ENCODE measurements at places on chromosomes 11 and 22.

DNA sequence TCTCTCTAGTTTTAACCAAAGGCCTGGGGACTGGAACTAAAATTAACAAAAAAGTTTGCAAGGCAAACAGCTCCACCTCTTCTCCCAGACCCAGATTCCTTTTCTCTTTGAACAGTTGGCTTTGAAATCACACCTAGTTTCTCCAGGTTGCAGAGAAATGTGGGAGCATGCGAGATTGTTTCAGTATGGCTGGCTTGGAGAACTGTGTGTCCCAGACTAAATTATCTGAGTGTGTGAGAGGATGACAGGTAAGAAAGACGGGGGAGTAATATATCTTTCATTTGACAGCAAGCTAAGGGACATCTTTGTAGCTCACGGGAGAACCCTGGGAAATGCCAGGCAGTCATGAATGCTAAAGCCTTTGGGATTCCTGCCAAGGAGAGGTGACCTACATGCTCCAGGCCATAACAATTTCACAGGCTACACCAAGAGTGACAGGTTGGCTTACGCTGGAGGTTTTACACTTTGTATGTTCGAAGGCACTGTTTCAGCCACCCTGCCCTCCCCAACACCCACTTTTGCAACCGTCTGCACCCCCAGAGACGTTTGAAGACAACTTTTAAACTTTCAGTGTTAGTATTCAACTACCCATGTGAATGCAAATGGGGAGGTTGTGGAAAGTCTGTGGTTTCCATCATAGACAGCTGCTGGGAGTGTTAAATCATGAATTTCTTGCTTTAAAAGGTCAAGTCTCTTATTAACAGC, 109.3 kb upstream of the SNX19 start:
- no peak for DNase-seq

- DNase-seq, result no peak
Observed at GRCh38 chr11:83449338-83449913, 163.3 kb upstream of the CCDC90B start.

DNA sequence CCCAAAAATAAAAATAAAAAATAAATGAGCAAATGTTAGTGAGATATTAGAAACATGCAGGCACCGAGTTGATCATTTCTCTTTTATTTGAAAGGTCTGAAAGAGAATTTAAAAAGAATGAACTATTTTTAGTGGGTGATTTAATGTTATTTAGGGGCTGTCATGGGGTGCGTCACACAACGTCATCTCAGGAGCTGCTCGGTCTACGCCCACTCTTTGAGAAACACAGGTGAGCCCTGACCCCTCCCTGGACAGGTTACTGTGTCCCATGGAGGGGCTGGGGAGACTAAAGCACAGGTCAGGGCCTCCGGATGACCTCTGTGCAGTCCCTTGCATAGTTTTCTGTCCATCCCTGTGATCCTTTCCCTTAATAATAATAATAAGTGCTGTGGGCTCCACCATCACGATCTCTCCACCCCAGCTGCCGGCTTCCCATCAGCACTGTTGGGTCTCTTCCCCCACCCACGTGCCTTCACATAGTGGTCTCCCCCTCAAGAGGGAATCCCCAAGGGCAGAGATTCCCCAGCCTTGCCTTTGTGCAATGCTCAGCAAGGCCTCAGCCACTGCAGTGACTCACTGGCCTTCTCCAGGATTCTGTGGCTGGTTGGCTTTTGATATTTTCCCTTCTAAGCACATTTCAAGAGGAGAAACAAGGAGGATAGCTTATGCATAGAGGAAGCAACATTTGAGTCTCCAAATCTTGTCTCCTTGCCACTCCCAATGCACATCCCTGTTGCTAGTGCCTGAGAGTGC, 159.9 kb downstream of the TTC17 start:
- DNase-seq, result peak; percentile 37

DNA sequence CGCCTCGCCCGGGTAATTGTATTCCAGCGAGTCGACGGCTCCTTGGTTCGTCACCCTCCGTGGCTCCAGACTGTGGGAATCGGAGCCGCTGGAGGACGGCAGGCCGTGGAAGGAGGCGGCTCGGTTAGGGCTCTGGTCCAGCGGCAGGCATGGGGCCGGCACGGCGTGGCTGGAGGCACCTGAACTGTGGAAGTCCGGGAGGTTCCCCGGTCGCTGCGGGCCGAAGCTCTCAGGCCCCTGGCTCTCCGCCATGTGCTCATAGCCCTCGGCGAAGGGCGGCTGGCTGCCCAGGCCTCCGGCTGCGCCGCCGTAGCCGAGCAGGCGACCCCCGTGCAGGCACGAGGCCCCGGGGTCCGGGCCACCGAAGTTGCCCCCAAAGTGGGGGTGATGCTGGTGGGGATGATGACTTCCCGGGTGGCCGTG, 1.7 kb downstream of the MN1 start:
- no peak for DNase-seq

GRCh38 chr22:17436382-17436980, 67.2 kb downstream of the CECR2 start:
- peak; percentile 25 for DNase-seq

- no peak for DNase-seq
Observed at GRCh38 chr22:35889071-35889470, 139.6 kb downstream of the RBFOX2 start.

GRCh38 chr11:75031224-75031753, 42.6 kb downstream of the NEU3 start:
- DNase-seq, result peak; percentile 57

DNA sequence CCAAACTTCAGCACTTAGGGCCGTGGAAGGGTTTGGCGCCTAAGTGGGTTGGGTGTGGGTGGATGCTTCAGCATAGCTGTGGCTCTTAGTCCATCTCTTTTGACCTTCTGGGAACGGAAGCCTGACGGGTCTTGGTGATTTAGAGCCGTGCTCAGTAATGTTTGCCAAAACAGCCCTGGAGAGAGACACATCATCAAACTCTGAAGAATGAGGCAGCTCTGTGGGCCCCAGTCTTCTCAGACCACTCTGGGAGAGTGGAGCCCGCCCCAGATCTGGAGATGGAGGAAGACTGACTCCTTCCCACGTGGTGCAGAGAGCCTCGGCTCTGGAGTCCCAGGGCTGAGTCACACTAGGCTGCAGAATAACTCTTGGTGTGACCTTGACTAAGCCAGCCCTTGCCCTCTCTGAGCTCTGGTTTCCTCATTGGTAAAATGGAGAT, 168.9 kb downstream of the C11orf91 start:
- peak; percentile 96 for DNase-seq

GRCh38 chr11:126233391-126233790, 21.8 kb downstream of the FAM118B start:
- DNase-seq, result no peak

GRCh38 chr11:23932485-23932898, 564.4 kb upstream of the LUZP2 start:
- DNase-seq, result peak; percentile 37

DNA sequence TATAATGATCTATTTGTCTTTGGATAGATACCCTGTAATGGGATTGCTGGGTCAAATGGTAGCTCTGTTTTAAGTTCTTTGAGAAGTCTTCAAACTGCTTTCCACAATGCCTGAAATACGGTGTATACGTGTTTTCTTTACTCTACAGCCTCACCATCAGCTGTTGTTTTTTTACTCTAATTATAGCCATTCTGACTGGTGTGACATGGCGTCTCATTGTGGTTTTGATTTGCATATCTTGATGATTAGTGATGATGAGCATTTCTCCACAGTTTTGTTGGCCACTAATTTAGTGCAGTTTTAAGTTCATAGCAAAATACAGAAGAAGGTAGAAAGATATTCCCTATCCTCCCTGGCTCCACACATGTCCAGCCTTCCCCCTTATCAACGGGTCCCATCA, 26.3 kb upstream of the VPREB1 start:
- DNase-seq, result no peak

DNA sequence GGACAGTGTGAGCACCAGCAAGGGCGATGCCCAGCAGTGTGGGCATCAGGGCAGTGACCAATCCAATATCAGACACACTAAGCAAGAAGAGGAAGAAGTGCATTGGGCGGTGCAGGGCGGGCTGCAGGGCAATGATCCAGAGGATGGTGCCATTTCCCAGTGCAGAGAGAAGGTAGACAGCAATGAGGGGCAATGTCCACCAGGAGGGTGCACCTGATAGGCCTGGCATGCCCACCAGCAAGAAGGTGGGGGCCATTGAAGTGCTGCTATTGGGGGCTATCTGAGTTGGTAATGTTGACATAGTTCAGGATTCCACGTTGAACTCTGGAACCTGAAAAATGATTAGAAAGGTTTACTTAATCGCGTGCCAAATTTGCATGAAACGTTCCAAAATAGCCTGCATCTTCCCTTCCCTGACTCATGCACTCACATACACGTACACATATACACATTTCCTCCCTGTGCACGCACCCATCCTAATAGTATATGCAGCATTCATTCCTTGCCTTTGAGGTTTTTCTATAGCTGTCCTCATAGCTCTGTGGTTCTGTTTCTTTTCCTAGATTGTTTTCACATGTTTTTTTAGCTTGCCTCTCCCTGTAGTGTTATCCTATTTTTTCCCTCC, at the start of gene OR51S1:
Gene OR51S1 (minus strand): TSS at position 301 of the 625 bp plus-strand sequence. CDS start 0 bp downstream, at position 301.
- DNase-seq, result no peak

- no peak for DNase-seq
Observed at GRCh38 chr11:81394311-81394710, 1339.4 kb downstream of the FAM181B start.

DNA sequence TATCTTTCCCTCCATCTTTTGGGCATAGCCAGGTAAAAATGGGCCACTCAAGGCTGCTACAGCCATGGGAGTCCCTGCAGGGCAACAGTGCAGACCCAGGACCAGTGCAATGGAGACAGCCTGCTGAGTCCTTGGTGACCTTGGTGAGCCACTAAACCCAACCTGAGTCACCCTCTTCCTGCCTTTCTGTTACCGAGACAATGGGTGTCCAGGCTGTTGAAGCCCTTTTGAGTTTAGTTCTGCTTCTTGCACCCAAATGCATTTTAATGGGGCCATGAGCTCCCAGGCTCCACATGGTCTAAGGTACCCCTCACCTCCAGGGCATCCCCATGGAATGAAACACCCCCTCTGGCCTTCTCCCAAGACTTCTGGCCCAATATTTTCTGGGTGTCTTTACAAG, 874 bp upstream of the PLAAT4 start:
- DNase-seq, result no peak

GRCh38 chr22:48855593-48856307, 971.9 kb downstream of the BRD1 start:
- DNase-seq, result no peak

GRCh38 chr22:31627223-31627731, 34.7 kb downstream of the PISD start:
- DNase-seq, result no peak

DNA sequence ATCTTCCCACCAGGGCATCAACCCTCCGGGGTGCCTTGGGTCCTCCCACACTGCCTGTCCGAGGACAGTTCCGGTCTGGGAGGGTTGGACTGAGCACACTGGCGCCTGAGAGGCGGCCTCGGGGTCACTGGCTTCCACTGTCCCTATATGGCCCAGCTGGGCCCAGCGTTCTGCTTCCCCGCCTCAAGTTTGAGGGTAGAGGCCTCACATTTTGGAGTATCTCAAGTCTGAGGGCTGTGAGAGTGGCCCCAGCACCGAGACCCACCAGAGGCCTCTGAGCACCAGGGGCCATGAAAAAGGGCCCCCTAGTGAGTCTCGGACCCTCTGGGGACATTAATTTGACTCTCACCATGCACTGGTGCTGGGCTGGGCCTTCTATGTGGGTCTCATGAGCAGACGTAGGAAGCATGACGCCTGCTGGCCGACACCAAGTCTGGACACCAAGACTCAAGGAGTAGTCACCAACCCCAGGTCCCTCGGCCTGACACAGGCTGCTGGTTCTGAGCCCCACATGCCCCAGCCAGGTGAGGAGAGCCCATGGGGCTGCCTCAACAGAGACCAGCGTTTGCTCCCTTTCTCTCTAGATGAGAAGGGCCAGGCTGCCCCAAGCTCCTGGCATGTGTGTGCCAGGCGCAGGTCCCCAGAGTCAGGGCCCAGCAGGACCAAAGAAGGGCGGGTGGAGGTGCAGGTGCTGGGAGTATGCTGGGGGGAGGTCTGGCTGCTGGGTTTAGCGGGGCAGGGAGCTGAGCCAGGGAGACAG, 27.5 kb downstream of the ARVCF start:
- DNase-seq, result no peak

GRCh38 chr11:121018746-121019145, 5.2 kb upstream of the TBCEL start:
- no peak for DNase-seq

GRCh38 chr11:119701591-119702549, 27.1 kb downstream of the NECTIN1 start:
- peak; percentile 65 for DNase-seq

- DNase-seq, result no peak
Observed at GRCh38 chr11:2919837-2920236, 9.4 kb downstream of the PHLDA2 start.

GRCh38 chr11:11521306-11522002, 100.4 kb downstream of the GALNT18 start:
- no peak for DNase-seq

DNA sequence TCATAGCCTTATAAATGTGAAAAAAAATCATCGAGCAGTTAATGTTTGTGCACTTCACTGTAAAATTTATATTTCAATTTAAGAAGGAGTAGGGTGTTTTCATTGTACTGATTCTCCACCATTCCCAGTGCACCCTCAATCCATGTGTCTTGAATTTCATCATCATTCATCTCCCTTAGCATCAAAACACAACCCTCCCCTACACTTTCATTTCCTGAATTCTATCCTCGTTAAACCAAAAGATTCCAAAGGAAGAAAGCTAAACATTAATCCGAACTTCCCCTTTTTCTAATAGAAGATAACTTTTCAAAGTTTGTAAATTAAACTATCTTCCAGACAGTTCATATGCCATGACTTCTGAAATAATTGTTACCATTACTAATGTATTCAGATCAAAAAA, 34.1 kb upstream of the OR8B8 start:
- DNase-seq, result no peak

- DNase-seq, result no peak
Observed at GRCh38 chr22:49996119-49996517, 16.4 kb downstream of the IL17REL start.

GRCh38 chr22:45532235-45532631, 29.6 kb downstream of the FBLN1 start:
- no peak for DNase-seq

DNA sequence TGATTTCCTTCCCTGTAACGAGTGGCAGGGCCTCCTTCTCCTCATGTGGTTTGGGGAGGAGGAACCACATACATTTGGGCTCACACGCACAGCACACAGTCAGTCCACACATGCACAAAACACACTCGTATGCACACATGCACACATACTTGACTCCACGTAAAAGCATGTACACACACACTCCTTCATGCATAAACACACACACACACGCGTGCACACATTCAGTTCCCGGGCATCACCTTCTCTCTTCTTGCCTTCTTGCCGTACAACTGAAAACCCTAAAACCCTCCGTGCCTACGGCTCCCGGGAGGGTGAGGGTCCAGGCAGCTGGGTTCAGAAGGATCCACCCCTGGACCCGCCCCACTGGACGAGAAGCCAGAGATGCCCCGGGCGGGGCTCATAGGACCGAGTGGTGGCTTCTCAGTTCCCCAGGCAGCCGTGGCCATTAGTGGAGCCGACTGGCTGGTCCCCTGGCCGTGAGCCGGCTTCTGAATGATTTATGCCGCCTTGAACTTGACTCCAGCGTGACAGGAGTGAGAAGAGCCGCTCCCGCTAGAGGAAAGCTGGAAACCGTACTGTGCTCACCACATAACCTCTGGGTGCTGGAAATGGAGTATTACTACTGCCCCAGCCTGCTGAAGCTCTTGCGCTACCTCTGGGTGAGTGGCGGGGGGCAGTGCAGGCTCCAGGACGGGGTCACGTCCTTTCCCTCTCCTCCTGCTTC, 117.4 kb downstream of the KIAA1671 start:
- DNase-seq, result no peak

- DNase-seq, result no peak
Observed at GRCh38 chr22:41914611-41915034, 251 bp downstream of the SHISA8 start.
